Stimulated activated CD8-positive, alpha-beta memory T cell treated with anti-CD3 and anti-CD28 coated beads, Interleukin-15, amount 100 ng/mL, for 1 hour (primary cell): ENCODE measurements at places on chromosomes 2 and 18.

DNA sequence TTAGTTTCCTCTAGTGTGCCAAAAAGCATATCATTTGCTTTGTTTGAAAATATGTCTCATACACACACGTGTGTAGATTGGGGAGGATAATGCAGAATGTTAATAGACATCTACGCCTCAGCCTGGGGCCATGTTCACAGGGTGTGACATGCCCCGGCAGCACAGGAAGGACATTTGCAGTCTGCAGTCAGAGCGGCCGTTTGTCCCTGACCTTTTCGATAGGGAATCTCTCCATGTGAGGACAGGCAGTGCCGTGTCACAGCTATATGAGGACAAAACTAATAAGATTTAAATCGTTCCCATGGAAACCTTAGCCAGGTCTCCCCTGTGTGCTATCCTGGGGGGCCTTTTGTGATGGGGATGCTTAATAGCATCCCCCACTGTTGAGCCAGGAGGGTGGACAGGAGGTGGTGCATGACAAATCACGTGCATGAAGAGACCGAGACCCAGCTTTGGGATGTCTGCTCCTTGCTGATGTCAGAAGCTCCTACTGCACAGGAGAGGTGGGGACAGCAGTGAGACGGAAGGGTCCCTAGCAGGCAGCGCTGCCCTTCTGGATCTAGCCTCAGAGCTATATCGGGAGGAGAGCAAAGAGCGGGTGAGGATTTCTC lies 100.6 kb downstream of the RNF144A start:
- no peak for DNase-seq

DNA sequence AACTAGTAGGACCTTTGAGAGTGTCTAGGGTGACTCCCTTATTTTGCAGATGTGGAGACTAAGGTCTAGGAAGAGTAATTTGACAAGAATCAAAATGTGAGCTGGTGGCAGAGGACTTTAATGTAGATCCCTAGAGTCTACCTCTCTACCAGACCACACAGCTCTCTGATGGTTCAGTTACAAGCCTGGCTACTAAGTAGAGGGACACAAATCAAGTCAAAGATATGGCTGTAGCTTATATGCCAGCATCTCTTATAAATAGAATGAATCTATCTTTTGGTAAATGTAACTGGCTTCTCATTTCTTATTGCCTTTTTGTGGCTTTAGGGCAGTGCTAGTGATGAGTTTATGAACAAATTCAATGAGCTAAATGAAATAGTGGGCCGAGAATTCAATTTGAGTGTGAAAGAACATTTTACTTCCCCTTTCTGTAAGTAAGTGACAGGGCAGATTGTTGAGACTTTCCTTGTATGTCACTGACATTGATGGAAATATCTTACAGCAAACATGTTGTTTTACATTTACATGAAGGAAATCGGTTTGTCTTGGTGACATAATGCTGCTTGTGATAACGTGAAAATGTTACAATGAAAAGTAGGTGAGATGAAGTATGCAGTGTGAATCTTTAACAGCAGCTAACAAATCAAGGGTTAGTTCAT lies 28.3 kb downstream of the CSRNP3 start:
- DNase-seq: no peak

DNA sequence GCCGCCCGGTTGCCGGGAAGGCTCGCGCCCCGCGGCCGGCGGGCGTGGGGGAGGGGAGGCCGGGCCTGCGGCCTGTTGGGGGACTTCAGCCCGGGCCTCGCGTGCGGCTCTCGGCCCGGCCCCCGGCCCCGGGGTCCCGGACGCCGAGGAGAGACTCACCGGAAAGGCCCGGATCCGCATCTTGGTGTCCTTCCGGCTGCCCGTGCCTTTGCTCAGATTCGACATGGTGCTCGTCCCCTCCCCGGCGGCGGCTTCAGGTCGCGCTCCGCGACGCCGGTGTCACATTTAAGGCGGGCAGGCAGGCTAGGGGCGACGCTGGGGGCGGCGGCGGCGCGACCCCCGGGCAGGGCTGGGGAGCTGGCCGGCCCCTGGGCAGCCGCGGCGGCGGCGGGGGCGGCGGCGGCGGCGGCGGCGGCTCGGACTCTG lies 365 bp downstream of the CUL3 start:
- no peak for DNase-seq

- no peak for DNase-seq
Observed at GRCh38 chr2:9214873-9215272, 8.3 kb downstream of the ASAP2 start.

DNA sequence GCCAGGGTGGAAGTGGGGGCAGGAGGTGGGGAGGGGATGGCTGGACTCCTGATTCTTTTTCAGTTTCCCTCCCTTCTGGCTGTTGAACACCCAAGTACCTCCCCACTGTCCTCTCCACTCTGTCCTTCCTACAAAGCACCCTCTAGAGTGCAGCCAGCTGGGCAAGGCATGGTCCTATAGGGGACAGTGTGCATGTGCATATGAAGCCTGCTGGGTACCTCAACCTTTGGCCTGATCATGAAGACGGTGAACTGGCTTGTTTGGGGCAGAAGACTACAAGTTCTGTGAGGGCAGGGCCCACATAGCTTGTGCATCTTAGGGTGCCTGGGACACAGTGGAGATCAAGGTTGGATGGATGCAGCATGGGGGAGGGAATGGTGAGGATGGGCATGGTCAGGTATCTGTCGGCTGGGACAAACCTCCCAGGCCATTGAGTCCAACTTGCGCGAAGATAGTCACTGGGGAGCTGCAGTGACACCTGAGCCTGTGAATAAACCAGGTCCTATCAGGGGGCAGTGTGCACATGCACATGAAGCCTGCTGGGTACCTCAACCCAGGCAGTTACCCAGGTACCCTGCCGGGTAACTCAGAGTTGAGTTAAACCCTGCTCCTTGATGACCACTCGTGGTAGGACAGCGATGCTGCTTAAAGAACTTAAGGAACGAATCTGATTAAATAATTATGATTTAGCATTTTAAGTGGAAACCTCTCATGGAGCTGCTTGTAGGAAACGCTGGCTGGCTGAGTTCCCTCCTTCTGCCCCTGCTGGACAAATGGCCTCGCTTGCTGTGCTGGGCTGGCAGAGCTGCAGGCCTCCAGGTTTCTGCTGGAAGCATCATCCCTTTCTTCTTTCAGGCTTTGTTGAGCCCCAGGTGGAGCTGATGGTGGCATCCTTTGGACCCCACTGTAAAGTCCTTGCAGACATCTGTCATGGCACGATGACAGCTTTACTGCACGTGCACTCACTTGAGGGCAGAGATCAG lies 84.0 kb downstream of the POLR1A start:
- no peak for DNase-seq

GRCh38 chr2:211455216-211455841 lies 898.9 kb downstream of the CPS1 start:
- no peak for DNase-seq

DNA sequence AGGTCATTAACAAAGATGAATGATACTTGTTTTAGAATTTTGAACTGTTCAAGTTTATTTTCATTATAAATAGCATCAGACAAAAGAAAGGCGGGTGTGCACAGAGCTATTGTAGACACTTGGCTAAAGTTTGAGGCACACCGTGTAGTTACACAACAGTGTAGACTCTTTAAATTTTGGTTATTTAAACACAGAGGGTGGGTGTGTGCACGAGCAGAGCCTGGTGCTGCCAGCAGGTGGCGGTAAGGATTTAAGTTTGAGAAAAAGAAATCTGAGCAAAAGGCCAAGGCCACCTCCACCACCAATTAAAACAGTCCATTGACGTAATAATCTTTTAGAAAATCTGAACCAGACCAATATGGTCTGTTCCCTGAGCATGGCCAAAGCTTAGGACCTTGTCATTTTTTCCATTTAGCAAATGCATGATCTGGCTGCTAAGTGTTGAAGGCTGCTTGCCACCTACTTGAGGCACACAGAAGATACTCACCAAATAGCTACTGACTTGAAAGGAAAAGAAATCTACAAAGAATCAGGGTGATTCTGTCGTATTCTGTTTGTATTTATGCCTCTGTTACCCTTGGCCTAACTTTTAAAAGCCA lies 14.3 kb downstream of the COPS7B start:
- DNase-seq: no peak

GRCh38 chr2:228771315-228771714 lies 499.8 kb downstream of the PID1 start:
- no peak for DNase-seq

GRCh38 chr2:48471048-48471474 lies 58.9 kb upstream of the STON1 start:
- DNase-seq: no peak

DNA sequence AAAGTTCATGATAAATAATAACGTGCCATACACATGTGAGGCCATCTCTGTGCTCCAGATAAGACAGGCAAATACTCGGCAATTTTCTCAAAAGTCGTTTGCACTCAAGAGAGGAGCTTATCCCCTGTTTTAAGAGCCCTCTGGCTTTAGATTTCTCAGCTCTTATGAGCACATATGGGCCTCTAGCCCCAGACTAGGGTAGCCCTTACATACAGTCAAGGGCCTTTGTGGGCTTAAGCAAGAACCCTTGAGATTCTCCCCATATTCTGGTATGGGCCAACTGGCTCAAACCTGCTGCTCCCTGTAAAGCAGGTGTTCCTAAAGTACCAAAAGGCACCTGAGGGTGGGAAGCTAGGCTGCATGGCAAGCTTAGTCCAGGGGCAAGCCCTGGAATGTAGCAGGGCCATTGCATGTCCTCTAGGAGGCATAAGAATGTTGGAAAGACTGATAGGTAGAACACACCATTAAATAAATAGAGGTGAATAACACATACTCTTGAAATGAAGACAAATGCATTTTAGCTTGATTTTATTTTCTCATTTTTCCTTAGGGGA lies 66.1 kb downstream of the FASTKD2 start:
- no peak for DNase-seq

- no peak for DNase-seq
Observed at GRCh38 chr2:10935953-10936942, 24.5 kb downstream of the KCNF1 start.

GRCh38 chr2:66717218-66717905 lies 282.4 kb downstream of the MEIS1 start:
- DNase-seq: no peak

DNA sequence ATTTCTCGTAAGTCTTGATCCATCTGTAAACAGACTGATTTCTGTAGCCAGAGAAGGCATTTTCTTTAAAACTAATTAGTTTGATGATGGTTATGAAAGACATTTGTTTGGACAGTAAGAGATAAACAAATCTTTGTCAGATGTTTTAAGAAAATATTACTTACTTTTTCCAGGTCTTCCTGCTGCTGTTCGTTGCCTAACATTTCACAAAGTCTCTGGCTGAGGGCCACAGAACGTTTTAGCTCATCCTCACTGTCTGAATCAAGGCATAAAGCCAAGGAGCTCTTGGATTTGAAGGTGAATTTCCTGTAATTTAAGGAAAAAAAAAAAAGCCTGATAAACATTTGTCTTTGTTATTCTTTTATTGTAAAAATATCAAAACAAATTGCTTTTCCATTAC lies 57.8 kb downstream of the VIL1 start:
- no peak for DNase-seq

DNA sequence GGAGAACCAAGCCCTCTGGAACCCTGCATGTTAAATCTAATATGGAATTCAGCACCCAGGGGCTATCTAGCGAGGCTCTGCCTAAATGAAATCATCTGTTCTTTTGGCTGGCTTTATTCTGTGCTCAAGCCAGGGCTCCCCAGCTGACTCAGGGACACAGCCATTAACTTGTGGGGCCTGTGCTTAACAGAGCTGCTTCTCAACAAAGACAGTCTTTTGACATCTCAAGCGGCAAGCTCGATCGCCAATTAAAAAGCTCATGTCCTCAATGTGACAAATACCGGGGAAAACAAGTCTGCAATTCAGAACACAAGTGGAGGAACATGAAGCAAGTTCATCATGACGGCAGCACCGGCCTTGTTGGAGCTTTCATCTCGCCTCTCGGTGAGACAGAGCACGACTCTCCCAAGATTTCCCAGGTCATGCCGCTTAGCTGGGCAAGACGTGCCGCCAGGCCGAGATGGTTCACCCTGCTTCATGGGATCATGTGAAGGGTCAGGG lies 64.9 kb downstream of the KLHL29 start:
- no peak for DNase-seq
